ENCODE measurements at places on chromosomes 3 and 15. TPM values are rescaled to one million over a fixed set of nuclear protein-coding genes. Genes with fewer than 3 reads are reported as not detected.

FANCD2OS gene
- not detected for total RNA-seq

DNA sequence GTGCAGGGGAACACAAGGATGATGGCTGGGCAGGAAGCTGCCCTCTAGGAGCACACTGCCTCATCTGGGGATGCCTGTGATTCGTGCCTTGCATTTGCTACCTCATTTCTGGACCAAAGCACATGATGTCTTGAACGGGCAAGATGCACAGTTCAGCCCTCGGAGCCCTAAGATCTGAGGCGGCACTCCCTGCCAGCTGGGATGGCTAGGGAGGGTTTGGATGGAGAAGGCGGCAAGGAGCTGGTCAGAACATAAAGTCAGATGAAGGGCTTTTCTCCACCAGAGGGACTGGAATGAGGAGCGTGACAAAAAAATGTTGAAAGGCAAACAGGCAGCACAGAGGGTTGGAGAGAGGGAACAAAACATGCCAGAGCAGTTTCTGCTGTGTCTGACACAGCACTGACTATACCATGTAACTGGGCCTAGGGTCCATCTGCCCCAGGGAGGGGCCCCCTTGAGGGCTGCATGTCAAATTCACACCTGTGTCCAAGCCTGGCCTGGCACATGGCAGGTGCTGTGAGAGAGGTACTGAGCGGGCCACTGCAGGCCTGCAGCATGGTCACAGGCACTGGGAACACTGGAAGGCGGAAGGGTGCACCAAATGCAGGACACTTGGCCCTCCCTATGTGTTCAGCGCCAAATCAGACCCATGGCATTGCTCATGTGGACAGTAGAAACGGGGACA lies 21.7 kb downstream of the TMEM43 start:
- H3K4me3 ChIP-seq: no peak overlapping the region
- no peak overlapping the region for H3K27ac ChIP-seq
- H3K36me3 ChIP-seq: no peaks in the 10 kb centered on the region

DNA sequence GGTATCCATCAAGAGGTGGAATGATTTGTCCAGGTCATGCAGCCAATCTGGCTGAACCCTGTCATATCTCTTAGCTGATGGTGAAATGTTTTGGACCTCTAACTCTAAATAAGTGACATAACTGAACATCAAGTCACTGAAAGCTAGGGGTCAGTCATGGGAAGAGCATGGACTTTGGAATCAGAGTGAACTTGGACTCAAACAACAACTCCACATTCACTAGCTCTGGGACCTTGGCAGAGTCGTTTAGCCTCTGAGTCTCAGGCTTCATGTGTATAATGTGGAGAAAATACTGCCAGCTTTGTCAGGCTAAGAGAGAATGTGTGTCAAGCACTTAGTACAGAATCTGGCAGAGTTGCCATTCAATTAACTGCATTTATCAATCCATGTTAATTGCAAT lies 557.8 kb upstream of the CFAP20DC start:
- H3K27me3 ChIP-seq: peaks cover 7% of the 10 kb centered on the region
- no peak overlapping the region for H3K27ac ChIP-seq
- H3K4me1 ChIP-seq: no peaks in the 10 kb centered on the region
- peak; percentile 3 for DNase-seq

DNA sequence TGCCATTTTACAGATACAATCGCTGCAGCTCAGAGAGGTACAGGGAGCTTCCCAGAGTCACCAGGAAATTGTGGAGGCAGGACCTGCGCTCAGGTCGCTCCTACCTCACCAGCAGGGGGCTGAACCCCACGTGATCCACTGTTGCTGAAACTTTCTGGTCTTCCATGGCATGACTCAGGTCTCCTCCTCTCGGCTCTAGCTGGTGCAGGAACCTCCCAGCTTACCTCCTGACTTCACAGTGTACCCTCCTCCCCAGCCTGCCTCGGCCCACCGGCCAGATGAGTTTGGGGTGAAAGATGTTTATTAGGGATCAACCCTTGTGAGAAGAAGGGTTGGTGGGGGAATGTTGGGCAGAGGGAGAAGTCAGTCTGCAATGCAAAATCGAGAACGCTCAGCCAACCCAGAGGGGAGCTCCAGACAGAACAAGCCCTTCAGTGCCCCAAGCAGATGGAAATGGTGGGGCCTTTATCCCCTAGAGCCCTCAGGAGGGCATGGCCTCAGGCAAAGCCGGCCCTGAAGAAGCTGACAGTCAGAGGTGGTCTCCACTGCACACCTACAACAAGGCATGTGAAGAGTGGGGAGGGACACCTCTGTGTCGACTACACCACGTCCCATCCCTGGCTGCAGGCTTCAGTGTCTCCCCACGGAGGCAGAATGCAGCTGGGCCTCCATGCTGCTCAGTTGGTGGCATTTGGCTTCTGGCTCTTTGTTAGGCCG lies 118.6 kb upstream of the PRR20G start:
- H3K4me3 ChIP-seq: no peak overlapping the region
- H3K27me3 ChIP-seq: no peaks in the 10 kb centered on the region
- peak overlapping the region; percentile 12 for H3K27ac ChIP-seq

DNA sequence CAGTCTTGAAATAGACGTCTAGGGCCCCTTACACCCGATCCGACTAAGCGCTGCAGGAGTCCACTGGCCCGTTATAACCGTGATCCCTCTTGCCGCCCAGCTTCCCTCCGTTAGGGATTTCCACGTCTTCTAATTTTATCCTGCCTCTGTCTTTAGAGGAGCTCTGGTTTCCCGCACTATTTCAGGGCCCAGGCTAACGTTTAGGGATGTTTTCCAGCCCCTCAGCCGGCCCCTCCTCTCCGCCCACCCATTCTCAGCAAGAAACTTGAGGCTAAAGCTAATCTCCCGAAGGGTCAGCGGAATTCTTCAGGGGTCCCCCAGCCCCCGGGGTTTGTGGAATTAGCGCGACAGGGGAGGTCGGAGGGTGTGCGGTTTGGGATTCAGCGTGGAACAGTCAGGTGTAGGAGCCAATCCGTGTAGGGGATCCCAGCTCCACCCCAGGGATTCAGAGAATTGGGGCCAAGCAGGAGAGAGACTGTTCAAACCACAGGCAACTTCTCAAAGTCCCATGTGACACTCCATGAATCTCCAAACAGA lies 1.6 kb downstream of the PTX3 start:
- no peak for DNase-seq
- peaks cover 10% of the 10 kb centered on the region for H3K4me1 ChIP-seq
- H3K27ac ChIP-seq: no peak overlapping the region
- H3K4me3 ChIP-seq: peak overlapping the region; percentile 34
- H3K36me3 ChIP-seq: no peaks in the 10 kb centered on the region

DNA sequence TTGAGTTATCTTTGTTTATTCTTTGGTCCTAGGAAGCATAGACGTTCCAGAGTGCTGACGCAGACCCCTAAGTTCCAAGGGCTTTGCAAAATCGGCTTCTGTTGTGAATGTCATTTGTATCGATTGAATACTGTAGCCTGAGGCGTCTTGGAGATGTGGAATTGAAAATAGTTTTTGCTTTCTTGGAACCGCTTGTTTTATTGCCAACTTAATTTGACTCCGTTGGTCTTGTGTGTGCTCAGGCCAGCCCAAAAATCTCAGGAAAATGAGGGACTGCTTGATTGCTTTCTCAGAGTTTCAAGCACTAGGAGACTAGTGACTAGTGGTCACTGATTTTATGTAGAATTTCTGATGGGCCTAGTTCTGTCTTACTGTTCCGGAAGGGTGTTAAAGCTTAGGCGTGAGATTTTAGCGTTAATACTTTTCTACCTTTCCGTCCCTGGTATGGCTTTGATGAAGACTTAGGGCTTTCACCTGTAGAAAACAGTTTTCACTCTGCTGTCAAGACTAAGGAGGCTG lies 263 bp upstream of the UTS2B start:
- H3K27ac ChIP-seq: peak overlapping the region; percentile 90
- H3K4me1 ChIP-seq: peaks cover 73% of the 10 kb centered on the region
- peak overlapping the region; percentile 75 for H3K4me3 ChIP-seq

GRCh38 chr3:181880331-181880730 lies 168.6 kb downstream of the SOX2 start:
- no peaks in the 10 kb centered on the region for H3K4me1 ChIP-seq
- no peaks in the 10 kb centered on the region for H3K36me3 ChIP-seq
- no peak overlapping the region for H3K27ac ChIP-seq
- DNase-seq: no peak

- no peaks in the 10 kb centered on the region for H3K27me3 ChIP-seq
- H3K4me3 ChIP-seq: no peak overlapping the region
- no peaks in the 10 kb centered on the region for H3K36me3 ChIP-seq
Measured at GRCh38 chr3:188421151-188421821, 267.3 kb downstream of the LPP start.

DNA sequence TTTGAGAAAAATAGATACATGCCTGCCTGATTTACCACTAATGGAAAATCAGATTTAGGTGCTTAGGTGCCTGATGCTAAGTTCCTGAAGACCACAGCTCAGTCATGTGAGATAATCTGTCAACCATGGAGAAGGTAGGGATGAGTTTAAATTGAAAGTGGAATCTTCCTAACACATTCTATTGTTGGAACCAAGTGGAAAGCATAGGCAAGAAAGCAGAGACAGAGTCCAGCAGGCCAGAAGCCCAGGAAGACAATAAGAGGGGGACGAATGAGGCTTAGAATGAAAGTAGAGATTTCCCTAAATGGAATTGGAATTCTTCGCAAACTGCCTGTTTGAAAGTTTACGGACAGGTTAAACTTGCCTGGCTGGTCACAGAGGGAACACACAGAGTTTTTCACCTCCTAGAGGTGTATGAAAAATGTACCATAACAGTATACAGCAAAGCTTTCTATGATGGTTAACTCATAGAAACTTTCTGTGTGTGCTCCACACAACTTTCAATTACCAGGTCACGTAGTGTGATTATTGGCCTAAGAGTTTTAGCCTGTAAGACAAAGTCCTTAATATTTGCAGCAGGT lies 453.8 kb upstream of the KCNMB2 start:
- H3K36me3 ChIP-seq: no peaks in the 10 kb centered on the region
- no peak for DNase-seq
- H3K27ac ChIP-seq: no peak overlapping the region
- H3K27me3 ChIP-seq: no peaks in the 10 kb centered on the region
- H3K4me3 ChIP-seq: no peak overlapping the region

DNA sequence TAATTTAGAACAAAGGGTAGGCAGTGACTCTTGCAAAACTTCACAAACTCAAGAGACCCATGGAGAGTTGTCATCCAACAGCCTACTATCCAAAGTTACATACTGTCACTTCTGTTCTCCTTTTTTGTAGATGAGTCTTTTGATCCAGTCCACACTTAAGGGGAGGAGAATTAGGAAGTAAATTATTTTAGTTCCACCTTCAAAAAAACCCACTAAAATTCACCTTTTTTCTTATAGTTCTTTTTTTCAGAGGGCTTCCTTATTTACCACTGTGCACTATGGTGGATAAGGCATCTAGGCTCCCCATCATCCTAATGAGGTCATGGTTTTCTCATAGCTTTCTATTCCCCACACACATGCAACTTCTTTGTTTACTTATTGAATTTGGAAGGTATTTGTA lies 8.6 kb upstream of the TCAIM start:
- H3K36me3 ChIP-seq: no peaks in the 10 kb centered on the region
- no peaks in the 10 kb centered on the region for H3K4me1 ChIP-seq
- no peak overlapping the region for H3K4me3 ChIP-seq
- no peak for DNase-seq
- no peak overlapping the region for H3K27ac ChIP-seq
- H3K27me3 ChIP-seq: no peaks in the 10 kb centered on the region

Data from HCT116 (cell line).